ENCODE measurements at places on chromosomes 2 and 18.
A peak's percentile ranks its signal among the peaks of the same experiment; 100 is the strongest.

DNA sequence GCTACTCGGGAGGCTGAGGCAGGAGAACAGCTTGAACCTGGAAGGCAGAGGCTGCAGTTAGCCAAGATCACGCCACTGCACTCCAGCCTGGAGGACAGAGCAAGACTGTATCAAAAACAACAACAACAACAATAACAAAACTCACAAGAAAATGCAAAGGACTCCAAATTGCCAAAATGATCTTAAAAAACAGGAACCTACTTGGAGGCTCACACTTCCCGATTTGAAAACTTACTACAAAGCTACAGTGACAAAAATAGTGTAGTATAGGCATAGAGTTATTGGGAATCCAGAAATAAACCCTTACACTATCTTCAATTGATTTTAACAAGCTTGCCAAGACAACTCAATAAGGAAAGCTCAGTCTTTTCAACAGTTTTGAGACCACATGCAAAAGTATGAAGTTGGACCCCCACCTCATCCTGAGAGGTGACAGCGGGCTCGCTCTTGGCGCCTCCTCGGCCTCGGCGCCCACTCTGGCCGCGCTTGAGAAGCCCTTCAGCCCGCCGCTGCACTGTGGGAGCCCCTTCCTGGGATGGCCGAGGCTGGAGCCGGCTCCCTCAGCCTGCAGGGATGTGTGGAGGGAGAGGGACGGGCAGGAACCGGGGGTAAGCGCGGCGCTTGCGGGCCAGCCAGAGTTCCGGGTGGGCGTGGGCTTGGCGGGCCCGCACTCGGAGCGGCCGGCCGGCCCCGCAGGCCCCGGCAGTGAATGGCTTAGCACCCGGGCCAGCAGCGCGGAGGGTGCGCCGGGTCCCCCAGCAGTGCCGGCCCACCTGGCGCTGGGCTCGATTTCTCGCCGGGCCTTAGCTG lies 18.3 kb upstream of the ACVR2A start:
- no peak for DNase-seq

- peak; percentile 36 for DNase-seq
Observed at GRCh38 chr2:164625378-164625971, 4.2 kb upstream of the GRB14 start.

DNA sequence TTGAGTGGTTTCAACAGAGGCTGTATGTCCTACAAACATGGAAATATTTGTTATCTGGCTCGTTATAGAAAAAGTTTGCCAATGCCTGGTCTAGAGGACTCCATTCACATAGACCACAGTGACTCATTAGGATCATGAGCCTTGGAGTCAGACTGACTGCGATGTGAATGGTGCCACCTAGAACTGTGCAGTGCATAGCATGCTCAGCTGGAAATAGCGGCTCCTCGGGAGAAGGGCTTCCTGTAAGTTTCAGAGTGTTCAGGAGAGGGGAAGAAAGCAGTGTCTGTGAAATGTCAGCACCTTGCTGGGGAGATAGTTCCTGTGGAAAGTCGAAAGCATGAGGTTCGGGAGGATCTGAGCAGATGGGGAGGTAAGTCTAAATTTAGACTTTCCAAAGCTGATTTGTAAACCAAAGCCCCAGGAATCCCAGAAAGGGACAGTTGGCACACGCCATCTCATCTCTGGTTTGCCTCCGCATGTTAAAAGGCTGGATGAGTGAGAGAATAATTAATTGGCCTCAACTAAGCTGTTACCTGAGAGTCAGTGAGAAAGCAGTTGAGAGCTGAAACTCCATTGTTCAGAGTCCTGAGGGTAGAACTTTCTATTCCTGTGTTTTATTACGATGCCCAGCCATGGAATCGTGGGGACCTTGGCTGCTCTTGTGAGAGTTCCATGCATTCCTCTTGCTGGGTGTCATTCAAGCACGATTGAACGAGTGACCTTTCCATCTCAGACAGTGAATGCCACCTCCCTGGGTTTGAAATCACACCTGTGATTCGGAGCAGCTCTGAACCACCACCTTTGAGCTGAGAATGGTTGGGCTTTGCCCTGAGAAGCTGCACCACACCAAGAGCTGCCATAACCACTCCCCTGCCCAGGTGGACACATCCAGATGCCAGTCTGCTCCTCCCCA lies 99.5 kb downstream of the MAPK4 start:
- no peak for DNase-seq

- DNase-seq: no peak
Observed at GRCh38 chr2:38290332-38290731, 86.7 kb downstream of the ATL2 start.

DNA sequence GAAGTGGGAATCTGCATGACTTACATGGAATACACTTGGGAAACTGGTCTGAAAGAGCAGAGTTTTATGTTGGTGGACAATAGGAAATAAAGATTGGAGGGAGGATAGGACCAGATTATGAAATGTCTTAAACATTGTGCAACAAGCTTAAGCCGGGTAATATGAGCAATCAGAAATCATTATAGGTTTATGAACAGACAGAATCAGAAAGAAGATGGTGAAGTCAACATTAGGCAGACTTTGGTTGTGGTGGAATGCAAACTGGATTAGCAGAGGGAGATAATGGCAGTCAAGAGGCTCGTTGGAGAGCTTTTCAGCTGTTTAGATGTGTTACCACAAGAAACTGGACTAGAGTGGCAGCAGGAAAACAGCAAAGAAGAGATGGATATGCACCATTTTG lies 43.5 kb downstream of the CRIM1 start:
- peak; percentile 15 for DNase-seq

- DNase-seq: no peak
Observed at GRCh38 chr2:230537531-230537976, 121.6 kb downstream of the SP100 start.

- DNase-seq: no peak
Observed at GRCh38 chr18:54859667-54860421, 31.6 kb downstream of the RAB27B start.

- peak; percentile 56 for DNase-seq
Observed at GRCh38 chr2:27717070-27717795, 53.5 kb downstream of the SLC4A1AP start.

DNA sequence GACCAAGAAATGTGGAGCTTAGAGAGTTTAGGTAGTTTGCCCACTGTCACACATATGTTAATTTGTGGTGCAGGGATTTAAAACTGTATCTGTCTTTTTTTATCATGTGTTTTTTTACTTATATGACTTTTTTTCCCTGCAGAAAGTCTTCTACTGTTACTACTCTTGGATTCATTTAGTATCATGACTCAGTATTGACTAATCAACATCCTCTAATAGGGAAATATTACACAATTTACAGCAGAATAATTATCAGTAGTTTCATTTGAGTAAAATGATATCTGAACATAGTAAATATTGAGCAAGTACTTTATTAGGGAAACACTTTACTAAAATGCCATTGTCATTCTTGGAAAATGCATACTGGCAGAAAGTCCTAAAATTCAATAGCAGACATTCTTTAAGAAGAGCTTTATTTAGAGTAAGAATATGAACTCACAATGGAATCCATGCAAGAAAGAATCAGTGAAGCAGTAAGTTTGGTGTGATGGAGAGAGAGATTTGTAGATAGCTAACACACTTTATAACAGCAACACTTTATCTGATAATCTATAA lies 425.9 kb upstream of the SLC8A1 start:
- DNase-seq: peak; percentile 2

- peak; percentile 76 for DNase-seq
Observed at GRCh38 chr18:3593381-3593903, 143.5 kb downstream of the TGIF1 start.

DNA sequence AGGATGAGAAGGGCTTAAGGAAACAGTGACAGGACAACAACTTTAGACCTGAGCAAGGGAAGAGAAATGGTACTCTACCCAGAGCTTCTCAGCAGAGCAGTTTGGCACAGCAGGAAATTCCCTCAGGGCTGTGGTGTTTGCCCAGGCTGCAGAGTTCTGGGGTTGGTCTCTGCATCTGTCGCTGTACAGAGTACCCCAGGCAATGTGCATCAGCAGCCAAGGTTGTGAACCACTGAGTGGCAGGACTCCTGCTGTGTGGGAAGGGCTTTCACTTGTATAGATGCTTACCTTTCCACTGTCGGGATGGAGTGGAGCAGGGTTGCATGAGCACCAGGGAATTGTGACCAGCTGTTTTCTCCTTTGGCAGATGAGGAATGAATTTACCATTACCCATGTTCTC lies 21.2 kb downstream of the STAMBP start:
- no peak for DNase-seq

- no peak for DNase-seq
Observed at GRCh38 chr2:203122317-203122986, 107.8 kb downstream of the NBEAL1 start.

GRCh38 chr2:39128919-39129391 lies 8.1 kb upstream of the SOS1 start:
- no peak for DNase-seq

GRCh38 chr2:127101756-127102477 lies 5.0 kb downstream of the BIN1 start:
- DNase-seq: no peak

GRCh38 chr2:17892770-17893534 lies 14.5 kb downstream of the KCNS3 start:
- DNase-seq: no peak

- no peak for DNase-seq
Observed at GRCh38 chr2:230202430-230203109, 17.2 kb downstream of the SP110 start.

DNA sequence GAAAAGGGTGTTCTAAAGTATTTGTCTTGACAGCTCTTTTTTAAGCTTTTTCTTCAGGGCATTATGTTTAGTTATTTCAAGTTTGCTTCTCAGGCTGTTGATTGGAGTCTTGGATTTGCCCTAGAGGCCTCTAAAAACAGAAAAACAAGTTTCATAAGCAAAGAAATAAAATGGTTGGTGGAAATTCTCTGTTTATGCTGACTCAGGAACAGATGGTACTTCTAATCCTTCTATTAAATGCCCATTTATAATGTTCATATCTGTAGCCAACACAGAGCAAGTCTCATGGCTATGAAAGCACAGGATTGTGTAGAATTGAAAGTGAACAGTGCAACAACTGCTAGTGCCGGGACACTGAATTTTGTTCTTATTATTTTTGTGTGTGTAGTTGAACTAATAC lies 60.4 kb downstream of the KCNJ3 start:
- no peak for DNase-seq

DNA sequence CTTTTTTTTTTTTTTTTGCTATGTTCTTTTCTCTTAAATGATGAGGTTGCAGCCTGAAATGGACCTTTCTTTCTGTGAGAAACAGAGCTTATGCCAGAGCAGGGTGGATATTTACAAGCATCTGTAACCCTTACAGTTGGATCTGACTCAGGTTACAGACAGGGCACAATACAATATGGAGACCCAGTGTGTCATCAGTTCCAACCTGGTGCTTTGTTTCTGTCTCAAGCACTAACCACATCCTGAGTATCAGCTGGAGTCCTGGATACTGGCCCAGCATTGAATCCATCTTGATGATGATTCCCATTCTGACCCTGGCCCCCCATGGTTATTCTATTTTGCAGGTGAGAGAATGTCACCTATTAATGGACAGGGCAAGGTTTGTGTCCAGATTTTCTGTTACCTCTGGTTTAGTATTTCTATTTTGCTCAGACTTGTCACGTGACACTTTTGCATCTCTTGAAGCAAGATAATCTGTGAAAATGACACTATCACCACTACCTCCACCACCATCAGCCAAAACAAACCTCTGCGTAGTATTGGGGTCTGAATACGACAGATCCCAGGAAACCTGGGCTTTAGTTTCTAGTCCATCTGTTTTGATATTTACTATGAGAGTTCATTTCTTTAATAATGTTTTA lies 174.0 kb downstream of the CCDC85A start:
- peak; percentile 26 for DNase-seq

DNA sequence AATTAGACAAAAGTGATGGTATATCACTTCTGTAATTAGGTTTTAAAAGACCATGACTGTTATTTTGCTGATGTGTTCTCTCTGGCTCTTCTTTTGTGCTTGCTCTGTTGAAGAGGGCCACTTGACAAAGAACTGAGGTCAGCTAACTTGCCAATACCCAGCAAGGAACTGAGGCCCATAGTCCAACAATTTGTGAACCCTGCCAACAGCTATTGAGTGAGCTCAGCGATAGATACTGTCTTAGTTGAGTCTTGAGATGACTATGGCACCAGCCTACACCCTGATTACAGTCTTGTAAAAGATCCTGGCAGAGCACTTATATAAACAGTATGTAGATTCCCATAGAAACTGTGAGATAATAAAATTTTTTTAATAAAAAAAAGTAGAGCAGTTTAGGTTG lies 103.0 kb downstream of the BMPR2 start:
- no peak for DNase-seq

DNA sequence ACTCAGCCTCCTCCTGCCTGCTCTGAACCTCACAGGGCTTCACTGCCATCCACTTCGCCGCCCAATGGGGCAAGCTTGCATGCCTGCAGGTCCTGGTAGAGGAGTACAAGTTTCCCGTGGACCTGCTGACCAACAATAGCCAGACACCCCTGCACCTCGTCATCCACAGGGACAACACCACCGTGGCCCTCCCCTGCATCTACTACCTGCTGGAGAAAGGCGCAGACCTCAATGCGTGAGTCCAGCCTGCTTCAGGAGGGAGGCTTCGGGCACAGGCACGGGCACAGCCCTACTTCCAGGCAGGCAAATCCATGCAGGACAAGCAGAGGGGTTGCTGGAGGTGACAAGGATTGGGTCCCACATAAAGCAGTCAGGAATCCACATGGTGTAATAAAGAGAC lies 1.2 kb downstream of the ANKRD53 start:
- no peak for DNase-seq

DNA sequence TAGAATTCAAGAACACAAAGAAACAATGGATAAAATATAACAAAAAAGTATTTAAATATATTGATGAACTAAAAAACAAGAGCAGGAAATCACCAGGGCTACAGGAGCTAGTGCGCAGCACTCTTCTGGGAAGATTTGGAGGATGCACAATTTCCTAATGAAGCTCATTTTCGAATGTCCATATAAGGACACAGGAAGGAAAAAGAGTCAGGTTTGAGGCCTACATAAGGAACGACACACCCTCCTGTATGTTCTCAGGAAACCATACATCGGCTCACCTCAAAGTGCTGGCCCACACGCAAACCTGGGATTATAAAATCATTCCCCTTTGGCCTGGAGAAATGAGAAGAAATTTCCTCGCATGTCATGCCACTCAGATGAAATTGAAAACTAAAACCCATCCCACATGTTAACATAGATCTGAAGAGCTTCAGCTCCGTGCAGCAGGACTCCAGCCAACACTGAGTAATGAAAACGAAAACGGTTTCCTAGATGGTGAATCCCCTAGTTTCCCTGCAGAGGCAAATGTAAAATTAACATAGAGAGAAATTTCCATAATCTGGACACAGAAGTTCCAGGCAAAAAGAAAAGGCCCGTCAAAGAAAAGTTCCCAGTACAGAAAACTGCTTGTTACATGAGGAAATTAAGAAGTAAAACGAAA lies 825.8 kb downstream of the SOCS6 start:
- no peak for DNase-seq
